ENCODE measurements at places on chromosomes 3 and 15.

DNA sequence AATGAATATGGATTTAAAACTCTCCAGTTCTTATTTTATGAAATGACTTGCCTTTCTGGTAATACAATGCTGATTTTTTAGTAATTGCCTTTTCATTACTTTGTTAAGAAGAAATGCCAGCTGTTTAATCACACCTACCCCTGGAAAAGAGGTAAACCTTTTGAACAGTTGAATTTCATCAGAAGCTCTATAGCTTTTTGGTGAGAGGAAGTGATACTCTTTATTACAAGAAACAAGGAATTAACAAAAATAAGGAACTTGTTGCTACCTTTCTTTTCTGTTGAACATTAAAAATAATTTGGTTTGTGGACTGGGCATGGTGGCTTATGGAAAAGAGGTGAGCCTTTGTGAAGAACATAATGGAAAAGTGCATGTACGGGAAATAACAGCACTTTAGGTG, 19.7 kb downstream of the BLOC1S6 start:
- DNase-seq = no peak

- no peak for DNase-seq
Observed at GRCh38 chr15:36680751-36681150, 101.3 kb downstream of the CDIN1 start.

DNA sequence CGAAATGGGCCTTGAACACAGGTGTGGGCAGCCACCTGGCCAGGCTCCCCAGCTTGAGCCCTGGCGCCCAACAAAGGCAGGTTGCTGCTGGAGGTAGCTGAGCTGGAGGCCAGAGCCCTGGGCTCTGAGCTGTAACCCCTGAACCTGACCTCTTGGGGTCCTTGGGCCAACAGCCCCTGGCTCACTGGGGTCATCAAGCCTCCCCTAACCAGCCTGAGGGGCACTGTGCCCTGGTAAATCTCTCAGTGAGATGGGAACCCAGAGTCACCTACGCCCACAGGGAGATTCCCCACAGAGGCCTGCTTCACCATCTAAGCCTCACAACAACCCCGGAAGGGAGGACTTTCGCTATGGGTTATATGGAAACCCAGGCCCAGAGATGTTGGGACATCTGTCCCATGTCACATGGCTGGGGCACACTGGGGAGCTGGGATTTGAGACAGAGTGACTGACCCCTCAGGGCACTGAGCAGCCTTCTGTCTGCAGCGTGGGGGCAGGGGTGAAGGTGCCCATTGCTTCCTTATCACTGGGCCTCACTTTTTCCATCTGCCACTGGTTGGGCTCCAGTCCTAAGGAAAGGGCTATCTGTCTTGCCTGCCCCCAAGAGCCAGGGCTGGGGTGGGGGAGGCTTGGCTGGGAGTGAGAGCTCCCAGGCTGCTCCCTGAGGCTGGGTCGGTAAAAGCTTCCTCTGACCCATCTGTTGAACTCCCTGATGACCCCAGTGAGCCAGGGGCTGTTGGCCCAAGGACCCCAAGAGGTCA, 59.1 kb downstream of the IQSEC1 start:
- no peak for DNase-seq

- DNase-seq = no peak
Observed at GRCh38 chr3:59313365-59313764, 263.5 kb upstream of the CFAP20DC start.

DNA sequence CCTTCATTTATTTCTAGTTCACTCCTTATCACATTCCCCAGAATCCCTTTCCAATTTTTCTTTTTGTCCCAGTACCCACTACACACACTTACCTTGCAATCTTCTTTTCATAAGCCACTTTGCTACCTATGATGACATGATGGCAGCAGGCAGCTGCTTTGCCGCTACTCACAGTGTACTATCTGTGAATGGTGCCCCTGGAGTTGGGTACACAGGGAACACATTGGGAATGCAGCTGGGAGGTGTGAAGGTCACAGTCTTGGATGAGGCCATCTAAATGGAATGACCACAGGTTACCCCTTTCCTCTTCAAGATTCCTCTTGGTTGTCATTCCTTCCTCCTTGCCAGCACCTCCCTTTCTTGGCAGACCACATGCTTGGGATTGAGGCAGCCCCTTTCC, 20.8 kb upstream of the TNIK start:
- DNase-seq = no peak

DNA sequence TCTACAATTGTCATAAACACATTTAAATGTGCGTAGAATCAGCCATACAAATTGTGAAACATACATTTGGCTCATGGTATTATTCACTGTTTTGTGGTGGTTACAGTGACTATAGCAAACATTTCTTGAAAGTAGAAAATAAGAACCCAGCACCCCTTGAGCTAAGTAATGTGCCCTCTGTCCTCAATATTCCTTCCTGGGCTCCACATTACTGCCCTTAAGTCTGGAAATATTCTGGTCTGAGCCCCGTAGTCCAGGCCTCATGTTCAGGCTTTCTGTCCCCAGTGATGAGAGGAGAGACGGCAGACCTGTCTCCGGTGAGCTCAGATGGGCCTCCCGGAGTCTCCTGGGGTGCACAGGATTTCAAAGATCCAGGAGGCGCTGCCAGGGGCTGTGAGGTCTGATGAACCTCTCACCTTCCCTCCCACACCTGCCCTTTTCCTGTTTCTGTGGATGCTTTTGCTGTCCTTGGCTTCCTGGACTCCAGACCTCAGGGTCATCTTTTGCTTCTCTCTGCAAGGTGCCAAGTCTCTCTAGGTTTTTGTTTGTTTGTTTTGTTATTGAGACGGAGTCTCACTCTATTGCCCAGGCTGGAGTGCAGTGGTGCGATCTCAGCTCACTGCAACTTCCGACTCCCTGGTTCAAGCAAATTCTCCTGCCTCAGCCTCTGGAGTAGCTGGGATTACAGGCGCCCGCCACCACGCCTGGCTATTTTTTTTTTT, 8.8 kb upstream of the MUC20 start:
- no peak for DNase-seq

DNA sequence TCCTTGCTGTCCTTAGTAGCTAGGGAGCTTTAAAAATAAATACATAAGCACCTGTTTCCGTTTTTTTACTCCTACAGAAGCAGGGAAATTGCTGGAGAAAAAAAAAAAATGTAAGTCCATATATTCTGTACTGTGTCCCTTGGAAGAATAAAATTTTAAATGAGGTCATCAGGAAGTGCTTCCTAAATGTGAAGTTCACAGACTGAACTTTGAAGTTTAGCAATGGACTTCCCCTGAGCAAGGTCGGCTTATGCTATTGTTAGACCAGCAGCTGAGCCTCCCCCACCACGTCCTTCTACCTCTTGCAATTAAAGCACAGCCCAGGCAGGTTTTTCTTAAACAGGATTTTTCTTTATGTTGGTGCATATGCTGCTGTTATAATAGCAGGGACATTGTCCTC, 26.3 kb downstream of the LIPC start:
- DNase-seq = no peak

- no peak for DNase-seq
Observed at GRCh38 chr15:68231102-68231818, 1.7 kb upstream of the CLN6 start.

DNA sequence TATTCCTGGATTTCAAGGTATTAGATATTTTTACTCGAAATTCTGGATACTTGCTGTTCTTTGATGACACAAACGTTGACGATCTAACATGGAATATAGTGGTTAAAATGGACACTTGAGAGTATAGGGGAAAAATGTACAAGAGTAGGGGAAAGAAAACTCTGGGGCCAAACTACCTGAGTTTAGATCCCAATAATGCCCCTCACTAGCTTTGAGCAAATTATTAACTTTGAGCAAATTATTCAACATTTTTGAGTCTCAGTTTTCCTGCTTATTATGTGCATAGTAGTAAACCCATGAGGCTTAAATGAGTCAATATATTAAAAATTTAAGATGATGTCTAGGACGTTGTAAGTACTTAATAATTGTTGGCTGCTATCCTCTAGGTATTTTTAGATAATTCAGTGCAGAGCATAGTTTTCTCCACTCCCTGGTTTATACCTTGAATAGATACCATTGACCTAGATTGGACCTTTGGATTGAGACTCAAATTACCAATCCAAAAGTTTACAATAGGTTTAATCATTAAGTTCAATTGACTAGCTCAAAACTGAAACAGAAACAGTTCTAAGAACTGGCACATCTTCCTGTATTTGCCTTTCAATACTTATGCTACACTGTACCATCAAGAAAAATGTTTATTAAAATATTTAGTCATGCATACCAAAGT, 4.5 kb downstream of the ADGRG7 start:
- DNase-seq = no peak

DNA sequence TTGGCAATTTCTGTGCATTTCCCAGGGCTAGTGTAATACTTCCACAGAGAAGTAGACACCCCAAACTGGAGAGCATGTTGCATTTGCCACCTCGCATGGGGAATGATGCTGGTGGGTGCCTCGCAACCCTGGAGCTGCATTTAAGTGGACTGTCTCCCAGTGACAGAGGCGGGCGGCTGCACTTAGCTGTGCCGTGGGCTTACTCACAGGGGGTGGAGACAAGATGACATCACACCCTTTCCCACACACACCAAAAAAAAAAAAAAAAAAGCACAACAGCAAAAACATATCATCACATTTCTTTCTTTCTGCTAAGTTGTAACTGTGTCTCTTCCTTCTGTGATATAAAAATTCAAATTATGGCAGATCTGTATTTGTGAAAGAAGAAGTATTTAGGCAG, at the start of gene ABI3BP:
TSS of gene ABI3BP (minus strand) at position 113 of the 400 bp plus-strand sequence. CDS start at position 76, 37 bp downstream.
- no peak for DNase-seq

- no peak for DNase-seq
Observed at GRCh38 chr15:71066983-71067382, 48.3 kb upstream of the THSD4 start.

GRCh38 chr3:101244212-101244575, 76.2 kb downstream of the IMPG2 start:
- no peak for DNase-seq

- no peak for DNase-seq
Observed at GRCh38 chr3:104521606-104522336, 844.9 kb upstream of the ALCAM start.

DNA sequence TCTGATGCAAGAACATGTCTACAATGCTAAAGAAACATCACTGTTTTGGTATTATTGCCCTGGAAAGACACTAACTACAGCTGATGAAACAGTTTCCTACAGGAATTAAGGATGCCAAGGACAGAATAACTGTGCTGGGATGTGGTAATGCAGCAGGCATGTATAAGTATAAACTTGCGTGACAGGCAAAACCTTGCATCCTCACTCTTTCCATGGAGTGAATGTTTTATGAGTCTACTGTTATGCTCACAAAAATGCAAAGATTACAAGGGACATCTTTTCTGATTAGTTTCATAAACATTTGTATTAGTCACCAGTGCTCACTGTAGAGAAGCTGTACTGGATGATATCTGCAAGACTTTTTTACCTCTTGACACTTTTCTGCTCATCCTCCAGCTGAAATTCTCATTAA, 143.6 kb downstream of the NAALADL2 start:
- no peak for DNase-seq

DNA sequence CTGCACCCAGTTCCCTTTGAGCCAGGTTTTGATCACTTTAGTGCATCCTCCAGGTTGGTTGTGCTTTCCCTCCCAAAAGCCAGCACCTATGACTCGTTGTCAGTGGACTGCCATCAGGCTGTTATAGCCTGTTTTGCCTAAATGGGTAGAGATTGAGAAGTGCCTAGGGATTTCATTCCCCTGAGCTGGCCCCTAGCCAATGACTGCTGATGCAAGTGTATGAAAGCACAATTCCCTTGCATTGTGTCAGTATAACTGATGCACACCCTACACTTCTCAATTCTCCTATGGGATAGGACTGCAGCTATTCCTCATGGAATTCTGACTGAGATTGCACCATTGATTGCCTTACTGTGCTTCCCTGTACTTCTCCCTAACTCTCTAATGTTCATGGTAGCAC, 102.1 kb upstream of the ARPP21 start:
- no peak for DNase-seq

GRCh38 chr15:70426096-70426821, 328.5 kb upstream of the TLE3 start:
- no peak for DNase-seq

- no peak for DNase-seq
Observed at GRCh38 chr3:185071287-185071800, 81.5 kb downstream of the C3orf70 start.

GRCh38 chr3:167723872-167724271, 10.8 kb downstream of the PDCD10 start:
- no peak for DNase-seq

DNA sequence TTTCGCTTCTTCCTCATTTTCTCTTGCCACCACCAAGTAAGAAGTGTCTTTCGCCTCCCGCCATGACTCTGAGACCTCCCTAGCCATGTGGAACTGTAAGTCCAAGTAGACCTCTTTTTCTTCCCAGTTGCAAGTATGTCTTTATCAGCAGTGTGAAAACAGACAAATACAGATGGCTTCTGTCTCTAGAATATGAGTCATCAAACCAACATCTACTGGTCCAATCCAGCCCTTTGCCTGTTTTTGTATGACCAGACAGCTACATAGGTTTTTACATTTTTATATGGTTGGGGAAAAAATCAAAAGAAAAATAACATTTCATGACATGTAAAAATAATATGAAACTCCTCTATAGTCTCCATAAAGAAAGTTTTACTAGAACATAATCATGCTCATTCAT, 118.7 kb upstream of the PTPRG start:
- DNase-seq = no peak

DNA sequence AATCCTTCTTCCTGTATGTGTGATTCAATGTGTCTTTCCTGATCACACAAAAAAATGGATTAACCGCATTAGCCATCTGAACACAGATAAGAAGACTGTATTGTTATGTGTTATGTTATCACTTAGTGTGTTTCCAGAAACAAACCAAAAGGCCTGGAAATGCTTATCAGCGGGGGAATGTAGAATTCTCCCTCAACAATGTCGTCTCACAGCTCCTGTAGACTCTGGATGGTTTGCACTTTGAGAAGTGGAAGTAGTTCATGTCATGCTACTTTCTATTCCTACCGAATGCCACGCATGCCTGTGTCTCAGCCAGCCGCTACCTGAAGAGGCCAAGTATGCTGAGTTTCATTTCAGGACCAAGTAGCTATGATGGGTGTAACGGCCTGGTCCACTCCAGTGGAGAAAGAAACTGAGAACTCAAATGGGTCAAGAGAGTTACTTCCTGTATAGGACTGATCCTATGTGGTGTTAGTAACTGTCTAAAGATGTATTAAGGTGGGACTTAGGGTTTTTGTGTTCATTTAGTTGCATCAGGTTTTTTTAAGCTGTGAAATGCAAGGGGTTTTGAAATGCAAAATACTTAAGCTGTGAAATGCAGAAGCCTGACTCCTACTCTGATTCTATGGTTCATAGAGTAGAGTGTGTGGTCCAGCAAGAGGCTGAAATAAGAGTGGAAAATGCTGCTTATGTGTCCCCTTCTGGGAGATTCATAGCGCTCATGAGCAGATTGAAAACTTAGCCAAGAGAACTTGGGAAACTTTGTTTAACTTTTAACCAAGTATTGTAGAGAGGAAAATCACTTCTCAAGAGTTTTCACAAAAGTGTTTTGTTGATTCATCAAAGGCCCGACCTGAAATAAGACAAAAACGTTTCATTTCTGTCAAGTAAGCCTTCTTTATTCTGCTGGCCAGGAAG, 118.5 kb upstream of the LMOD3 start:
- DNase-seq = no peak

GRCh38 chr15:69751566-69751965, 298.9 kb downstream of the RPLP1 start:
- DNase-seq = no peak
